ENCODE measurements at places on chromosomes 5 and 9. TPM values are rescaled to one million over a fixed set of nuclear protein-coding genes. Genes with fewer than 3 reads are reported as not detected.

The ACOT12 gene
- not detected for total RNA-seq

The MEIKIN gene
- total RNA-seq, result not detected

The PCDH12 gene
- not detected for total RNA-seq

The EGFLAM gene
- not detected for total RNA-seq

The FAM151B gene
- 4.9 TPM for total RNA-seq

The GRM6 gene
- not detected for total RNA-seq

DNA sequence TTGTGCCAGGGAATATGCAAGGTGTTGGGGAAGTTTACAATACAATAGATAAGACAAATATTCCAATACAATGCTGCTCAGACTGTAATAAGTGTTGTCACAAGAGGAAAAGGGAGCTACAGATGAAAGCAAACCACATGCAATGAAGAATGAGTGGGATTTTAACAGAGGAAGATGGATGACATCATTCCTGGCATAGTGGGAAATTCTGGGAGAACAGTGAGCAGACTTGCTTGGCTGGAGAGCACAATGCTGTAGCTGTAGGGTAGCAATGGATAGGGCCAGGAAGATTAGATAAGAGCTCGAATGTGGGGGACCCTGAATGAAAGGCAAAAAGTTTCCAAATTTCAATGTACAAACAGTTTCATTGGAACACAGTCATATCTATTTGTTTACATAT lies 9.5 kb upstream of the DPYSL3 start:
- no peaks in the 10 kb centered on the region for H3K36me3 ChIP-seq
- no peak overlapping the region for H3K27ac ChIP-seq
- H3K4me3 ChIP-seq, result no peak overlapping the region
- H3K27me3 ChIP-seq, result peaks cover 16% of the 10 kb centered on the region
- no peak for DNase-seq

DNA sequence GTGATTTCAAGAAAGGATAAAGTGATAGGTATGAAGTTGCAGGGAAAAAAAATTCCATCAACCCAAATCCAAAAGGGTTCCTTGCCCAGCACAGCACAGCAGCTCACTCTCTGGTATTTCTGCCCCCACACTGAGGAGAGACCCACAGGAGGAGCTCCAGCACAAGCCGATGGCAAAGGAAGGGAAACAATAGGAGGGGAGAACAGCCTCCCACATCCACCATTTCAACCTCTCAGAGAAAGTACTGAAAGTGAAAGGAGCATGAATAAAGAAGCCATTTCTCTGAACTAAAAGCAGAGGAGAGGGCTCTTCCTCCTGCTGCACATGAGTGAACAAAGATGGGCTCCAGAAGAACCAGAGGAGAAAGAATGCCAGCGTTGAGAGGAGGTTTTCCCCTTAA lies 54.9 kb upstream of the ZSWIM6 start:
- H3K4me1 ChIP-seq, result peaks cover 18% of the 10 kb centered on the region
- peak overlapping the region; percentile 34 for H3K4me3 ChIP-seq
- no peaks in the 10 kb centered on the region for H3K27me3 ChIP-seq
- no peak for DNase-seq
- H3K36me3 ChIP-seq, result no peaks in the 10 kb centered on the region

DNA sequence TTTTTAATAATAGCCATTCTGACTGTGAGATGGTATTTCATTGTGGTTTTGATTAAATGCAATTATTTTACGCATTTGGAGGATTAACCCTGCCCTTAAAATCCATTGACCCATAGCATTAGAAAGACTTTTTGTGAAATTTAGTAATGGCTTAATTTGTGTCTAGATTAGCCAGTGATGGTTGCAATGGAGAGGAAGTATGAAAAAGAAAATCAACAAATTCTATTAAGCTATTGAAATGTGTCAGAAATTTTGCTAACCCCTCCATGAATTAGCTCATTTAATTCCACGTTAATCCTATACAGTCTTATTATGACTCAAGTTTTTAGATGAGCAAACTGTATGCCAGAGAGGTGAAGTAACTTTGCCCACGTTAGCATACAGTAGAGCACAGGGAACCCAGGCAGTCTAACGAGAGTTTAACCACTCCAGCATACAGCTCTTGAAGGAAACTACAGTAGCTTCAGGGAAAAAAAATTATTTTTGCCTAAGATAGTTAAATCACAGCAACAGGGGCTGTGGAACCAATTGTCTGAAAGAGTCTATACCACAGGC lies 158.2 kb upstream of the PPP2R2B start:
- no peaks in the 10 kb centered on the region for H3K36me3 ChIP-seq
- peaks cover 4% of the 10 kb centered on the region for H3K4me1 ChIP-seq
- no peak overlapping the region for H3K27ac ChIP-seq
- no peak overlapping the region for H3K4me3 ChIP-seq
- H3K27me3 ChIP-seq, result peaks cover 2% of the 10 kb centered on the region

Data from osteocyte (in vitro differentiated cells).